Activated effector memory CD4-positive, alpha-beta T cell treated with Interleukin-2 at 50 U/mL for 16 hours (primary cell): ENCODE measurements at places on chromosomes 4 and X.

DNA sequence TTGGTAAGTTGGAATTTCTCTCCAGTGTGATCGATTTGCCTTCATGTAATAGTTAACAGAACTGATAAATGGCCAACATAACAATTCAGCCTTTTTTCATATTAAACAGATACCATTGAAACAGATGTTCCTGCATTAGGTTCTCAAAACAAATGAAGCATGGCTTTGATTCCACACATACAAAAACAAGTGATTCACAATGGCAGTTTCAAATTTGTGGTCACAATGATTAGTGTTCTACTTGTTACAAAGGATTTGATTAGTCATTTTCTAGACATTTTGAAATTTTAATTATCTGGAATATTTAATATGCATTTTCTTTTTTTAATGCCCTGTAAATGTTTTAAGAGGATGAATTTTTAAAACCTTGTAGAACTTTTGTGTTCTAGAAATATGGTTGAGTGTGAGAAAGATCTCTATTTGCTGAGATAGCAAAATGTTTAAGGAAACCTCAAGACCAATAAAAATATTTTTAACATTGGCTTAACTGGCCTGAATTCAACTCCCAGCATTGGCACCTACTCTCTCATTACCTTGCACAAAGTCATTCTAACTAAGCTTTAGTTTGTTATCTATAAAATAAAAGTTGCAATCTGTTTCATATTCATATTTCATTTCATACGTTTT lies 18.9 kb upstream of the GLRA3 start:
- DNase-seq = no peak

DNA sequence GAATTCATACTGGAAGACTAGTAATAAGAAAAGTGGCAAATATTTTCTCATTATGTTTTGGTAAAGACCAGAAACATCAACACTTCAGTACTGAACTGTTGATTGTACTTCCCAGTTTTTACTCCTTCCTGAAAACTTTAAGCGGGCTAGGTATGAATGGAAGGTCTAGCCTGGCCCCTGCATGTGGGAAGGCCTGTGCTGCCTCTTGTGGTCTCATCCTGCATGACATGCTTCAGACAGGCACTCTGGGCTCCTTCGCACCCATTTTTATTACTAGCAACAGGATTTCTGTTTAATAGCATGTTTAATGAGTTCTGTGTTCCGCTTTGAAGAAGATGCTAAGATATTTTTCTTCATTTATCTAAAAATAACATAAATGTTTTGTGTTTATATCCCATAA lies 279.1 kb downstream of the ANK2 start:
- DNase-seq = no peak

- DNase-seq = no peak
Observed at GRCh38 chr4:110132816-110133719, 65.3 kb downstream of the ELOVL6 start.

DNA sequence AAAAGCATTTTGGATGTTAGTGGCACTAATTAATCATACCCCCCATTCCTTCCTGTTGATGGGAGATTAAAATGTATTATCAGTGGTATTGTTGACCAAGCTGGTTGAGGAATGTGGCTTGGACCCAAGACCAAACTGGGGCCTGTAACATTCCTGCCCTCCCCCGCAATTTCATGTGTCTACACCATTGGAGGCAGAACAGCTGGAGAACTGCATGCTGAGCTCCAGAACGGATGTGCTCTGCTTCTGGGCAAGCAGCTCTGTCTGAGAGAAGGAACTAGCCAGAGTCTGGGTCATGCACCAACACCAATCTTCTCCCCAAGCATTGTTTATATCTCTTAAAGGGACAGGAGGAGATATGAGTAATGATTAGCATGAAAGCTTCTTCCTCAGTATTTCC lies 185.5 kb downstream of the CEP135 start:
- DNase-seq = no peak

DNA sequence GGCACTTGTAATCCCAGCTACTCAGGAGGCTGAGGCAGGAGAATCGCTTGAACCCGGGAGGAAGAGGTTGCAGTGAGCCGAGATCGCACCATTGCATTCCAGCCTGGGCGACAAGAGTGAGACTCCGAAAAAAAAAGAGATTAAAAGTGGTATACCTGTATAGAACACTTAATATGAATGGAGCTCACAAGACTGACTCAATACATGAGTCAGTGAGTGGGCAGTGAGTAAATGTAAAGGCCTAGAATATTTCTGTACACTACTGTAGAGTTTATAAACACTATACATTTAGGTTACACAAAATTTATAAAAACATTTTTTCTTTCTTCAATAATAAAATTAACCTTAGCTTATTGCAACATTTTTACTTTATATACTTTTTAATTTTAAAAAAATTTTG lies 93.8 kb downstream of the CENPC start:
- no peak for DNase-seq

DNA sequence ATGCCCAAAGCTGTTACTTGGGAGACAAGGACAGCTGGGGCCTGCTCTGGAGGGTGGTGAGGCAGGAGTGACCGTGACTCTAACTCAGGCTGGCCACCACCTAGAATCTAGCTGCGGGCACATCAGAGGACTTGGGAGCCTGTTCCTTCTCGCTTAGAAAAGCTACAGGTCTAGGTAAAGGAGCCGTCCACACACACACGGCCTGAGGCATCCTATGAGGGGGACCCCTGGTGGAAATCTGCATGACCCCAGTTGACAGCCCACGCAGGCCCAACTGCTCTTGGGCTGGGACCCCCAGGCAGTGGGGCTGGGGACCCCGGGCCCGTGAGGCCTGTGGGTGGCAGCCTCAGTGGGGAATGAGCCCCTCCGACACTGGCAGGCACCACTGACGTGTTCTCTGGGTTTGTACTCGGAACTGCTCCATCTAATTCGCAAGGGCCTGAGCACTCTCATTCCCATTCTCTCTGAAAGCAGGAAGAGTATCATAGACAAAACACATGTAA lies 75.6 kb downstream of the ACOX3 start:
- DNase-seq = no peak

DNA sequence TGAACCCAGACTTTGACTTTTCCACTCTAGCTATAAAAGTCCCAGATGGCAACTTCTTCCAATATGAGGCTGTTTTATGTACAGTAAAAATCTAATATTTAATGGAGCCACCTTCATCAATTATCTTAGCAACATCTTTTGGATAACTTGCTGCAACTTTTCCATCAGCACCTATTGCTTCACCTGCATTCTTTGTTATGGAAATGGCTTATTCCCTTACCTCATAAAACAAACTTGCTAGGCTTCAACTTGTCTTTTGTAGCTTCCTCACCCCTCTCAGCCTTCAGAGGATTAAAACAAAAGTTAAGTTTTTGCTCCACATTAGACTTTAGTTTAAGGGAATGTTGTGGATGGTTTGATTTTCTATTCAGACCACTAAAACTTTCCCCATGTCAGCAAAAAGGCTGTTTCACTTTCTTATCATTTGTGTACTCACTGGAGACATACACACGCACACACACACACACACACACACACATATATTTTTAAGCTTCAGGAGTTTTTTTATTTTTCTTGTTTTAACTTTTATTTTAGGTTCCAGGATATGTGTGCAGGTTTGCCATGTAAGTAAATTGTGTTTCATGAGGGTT lies 1296.1 kb upstream of the PABPC4L start:
- DNase-seq = no peak

DNA sequence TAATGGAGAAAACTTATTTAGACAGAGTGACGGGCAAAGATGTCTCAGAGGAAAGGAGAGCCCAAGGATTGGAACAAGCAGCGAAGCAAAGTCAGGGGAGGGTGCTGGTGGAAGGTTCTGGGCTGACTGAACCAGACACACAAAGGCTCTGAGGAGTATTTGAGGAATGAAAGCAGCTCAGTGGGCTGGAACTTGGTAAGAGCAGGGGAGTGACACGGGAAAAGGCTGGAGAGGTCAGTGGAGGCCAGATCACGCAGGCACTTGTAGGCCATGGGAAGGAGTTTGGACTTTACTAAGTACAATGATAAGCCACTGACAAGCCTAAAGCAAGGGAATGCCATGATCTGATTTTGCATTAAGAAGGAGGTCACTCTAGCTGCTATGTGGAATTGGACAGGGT lies 71.4 kb downstream of the TSC22D3 start:
- DNase-seq = no peak
